ENCODE measurements at places on chromosomes 2 and 18.

DNA sequence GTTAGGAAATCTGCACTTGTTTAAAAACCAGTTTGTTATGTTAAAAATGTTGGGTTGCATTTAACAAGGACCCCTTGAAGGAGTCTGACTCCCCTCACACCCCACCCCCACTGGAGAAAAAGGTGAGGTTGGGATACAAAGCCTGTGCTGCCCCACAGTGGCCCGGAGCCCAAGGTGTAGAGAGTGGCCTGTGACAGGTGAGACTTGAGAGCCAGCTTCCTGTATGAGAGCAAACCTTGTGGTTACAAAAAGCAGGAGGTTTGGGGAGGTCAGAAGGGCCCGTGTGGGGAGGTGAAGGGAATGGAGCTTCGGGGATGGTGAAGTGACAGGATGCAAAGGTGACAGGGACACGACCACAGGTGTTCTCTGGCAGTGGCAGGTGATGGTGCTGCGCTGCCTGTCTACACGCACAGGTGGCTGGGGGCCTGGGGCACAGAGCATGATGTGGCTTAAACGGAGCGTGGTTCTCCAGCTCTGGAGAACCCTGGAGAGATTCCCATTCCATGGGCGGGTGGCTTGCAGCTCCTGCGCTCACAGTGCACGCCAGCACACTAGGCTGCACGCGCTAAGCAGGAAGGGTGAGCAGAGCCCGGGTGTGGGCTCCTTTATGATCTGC is 29.0 kb downstream of the IMPA2 start:
- no peak for DNase-seq

- DNase-seq, result no peak
Observed at GRCh38 chr2:236847538-236848263, 238.0 kb upstream of the COPS8 start.

DNA sequence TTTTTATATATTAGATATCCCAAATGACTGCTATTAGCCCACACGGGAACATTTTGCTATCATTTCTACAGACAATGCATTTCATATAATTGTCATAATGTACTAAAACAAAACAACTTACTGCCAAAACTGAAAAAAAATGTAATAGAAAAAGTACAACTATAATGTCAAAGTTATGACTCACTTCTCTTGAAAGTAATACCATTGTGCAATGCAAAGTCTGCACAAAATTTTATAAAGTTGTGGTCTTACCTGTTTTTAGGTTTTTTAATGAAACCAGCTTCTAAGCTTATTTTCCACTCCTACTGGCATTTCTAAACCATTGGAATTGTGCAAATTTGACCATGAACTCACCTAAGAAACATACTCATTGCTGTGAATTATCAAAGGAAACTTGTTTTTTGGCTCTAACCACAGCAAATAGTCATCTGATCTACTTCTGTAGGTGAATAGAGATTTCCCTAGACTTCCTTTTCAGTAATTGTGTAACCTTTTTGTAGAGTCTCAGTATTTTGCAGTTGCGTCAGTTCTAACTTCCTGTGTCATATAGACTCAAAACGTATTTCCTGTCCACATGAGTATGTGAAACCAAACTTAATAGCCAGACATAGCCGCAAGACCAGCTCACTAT is 31.9 kb upstream of the TFPI start:
- no peak for DNase-seq

DNA sequence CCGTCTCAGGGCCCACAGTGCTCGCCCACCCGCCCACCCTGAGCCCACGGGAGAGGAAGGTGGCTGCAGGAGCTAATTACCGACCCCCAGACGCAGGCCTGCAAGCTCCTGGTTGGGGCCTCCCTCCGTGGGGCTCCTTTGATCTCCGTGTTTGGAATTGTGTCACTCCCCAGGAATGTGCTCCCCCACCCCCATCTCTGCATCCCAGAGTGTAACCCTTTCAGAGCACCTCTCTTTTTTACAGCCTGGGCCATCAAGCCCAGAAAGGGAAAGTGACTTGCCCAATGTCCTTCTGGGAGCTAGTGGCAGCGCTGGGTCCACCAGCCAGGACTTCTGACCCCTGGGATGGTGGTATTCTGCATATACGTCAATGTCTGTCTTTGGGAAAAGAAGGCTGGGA is 335.1 kb downstream of the CYRIA start:
- DNase-seq, result no peak

GRCh38 chr2:104045071-104045470 is 808.8 kb upstream of the POU3F3 start:
- no peak for DNase-seq

DNA sequence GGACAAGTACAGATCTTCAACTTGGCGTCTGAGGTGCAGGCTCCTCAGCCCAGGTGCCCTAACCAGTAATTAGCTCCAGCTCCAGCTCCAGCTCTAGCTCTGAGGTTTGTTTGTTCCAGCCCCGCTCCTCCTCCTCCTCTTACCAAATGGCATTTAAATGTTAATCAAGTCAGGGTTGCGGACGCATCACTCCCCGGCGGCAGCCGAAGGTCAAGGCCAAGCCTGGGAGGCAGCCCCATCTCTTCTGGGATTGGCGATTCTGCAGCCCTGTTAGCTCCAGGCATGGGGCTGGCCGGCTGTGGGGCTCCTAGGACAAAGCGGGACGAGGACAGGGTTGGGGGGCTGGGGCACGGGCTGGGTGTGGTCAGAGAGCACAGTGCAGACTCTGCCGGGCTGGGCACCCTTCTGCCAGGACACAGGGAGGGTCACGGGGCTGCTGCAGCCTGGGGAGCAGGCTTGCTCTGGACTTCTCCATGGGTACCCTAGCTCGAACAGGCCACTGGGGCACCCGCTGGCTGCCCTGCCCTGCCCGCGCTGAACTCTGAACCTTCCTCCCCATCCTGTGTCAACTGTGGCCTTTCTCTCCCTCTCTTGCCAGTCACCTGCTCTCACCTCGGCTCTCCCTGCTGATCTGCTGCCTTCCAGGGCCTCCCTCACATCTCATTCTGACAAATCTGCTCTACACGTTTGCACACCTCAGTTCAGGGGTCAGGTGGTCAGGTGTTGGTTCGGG is 203.3 kb downstream of the CELF4 start:
- DNase-seq, result no peak

DNA sequence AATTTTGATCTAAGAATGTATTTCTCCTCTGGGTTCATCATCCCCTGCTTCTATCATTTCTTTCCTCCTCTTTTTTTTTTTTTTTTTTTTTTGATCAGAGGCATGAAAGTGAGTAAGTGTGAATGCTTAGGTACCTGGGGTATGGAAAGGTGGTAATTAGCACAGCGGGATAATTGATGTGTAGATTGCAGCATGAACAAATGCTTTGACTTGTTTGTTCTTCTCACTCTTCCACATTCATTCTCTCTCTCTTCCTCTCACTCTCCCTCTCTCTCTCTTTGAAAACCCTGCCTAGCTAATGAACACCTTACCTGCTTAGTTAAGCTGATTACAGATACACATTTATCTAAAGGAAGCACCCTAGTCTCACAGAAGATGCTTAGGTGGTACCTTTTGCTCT is 74.7 kb downstream of the ZEB2 start:
- DNase-seq, result no peak

- no peak for DNase-seq
Observed at GRCh38 chr2:188497726-188498125, 206.1 kb downstream of the GULP1 start.

- no peak for DNase-seq
Observed at GRCh38 chr2:100818606-100819369, 1.2 kb upstream of the NPAS2 start.

DNA sequence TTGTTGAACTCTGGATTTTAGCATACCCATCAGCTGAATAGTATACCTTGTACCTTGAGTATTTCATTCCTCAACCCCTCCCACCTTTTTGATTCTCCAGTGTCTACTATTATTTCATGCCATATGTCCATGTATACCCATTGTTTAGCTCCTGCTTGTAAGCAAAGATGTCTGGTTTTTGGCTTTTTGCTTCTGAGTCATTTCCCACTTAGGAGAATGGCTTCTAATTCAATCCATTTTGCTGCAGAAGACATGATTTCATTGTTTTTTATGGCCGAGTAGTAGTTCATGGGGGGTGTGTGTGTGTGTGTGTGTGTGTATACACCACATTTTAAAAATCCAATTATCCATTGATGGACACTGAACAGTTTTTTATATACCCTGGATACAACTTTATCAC is 24.3 kb upstream of the MOCOS start:
- no peak for DNase-seq

DNA sequence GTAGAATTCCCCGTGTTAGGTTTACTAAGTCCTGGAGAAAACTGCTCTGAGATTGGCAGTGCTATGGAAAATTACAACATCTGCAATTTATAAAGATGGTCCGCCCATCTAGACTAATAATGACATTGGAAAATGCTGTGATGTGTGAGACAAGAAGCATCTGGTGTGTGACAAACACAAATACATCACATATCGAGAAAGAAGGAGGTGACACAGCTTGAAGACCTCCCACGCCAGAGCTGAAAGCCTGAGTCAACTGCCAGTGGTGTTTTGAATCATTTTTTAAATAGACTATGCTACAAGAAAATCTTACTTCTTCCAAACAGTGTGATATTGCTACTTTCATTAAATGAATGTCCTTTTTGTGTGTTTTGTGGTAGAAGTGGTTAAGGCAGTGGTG is 8.6 kb upstream of the ANO7 start:
- no peak for DNase-seq

DNA sequence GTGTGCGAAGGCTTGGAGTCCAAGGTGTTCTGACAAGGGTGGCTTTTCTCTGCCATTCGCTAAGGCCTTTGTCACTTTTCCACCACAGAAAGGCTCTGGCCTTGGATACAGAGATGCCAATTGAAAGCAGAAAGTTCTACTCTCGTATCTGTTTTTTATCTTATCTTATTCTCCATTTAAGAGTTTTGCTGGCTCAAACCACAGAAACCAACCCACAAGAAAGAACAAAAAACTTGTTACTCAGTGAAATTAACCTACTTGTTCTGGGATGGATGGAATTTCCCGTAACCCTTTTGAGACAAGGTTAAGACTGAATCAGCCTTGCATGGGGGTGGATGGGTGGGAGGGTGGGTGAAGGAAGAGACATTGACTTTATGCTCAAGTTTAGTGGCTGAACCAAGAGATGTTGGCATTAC is 221.7 kb downstream of the CDH20 start:
- DNase-seq, result no peak

GRCh38 chr18:27922780-27923179 is 254.2 kb downstream of the CDH2 start:
- DNase-seq, result no peak

- DNase-seq, result no peak
Observed at GRCh38 chr18:57738078-57738477, 65.0 kb downstream of the ATP8B1 start.

GRCh38 chr2:40034198-40034597 is 255.1 kb upstream of the THUMPD2 start:
- no peak for DNase-seq

DNA sequence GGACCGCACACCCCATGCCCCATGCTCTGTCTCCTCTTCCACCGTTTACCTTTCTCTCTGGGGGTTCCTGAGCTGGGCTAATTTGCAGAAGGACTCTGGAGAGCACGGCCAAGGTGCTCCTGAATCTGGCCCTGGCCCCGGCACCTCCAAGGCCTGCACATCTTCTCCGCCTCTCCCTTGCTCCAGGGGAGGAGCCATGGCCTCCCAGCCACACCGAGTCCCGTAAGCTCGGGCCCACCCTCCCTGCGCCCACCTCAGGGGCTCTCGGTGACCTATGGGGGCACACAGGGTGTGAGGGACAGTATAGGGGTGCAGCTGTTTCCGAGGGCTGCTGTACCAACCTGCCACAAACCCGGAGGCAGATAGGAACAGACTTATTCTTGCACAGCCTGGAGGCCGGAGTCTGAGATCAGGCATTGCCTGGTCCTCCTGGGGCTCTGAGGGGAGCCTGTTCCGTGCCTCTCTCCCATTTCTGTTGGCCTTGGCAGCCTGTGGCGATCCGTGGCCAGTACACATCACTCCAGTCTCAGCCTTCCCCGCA is 127.3 kb upstream of the GPC1 start:
- DNase-seq, result no peak

- DNase-seq, result no peak
Observed at GRCh38 chr2:241617431-241618154, 19.4 kb downstream of the THAP4 start.

DNA sequence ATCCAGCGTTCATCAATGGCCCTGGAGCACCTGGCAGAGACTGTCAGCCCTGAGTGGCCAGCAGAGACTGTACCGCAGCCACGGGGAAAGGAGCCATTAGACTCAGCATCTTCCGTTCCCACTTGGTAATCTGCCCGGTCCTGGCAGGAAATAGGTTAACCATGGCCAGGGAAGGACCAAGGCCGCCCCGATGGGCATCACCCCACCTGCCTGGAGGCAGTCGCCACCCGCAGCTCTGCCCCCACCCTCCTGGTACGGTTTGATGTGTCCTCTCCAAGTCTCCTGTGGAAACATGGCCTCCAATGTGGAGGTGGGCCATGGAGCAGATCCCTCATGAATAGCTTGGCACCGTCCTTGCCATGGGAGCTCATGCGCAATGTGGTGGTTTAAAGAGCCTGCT is 75.3 kb downstream of the RTP5 start:
- no peak for DNase-seq

DNA sequence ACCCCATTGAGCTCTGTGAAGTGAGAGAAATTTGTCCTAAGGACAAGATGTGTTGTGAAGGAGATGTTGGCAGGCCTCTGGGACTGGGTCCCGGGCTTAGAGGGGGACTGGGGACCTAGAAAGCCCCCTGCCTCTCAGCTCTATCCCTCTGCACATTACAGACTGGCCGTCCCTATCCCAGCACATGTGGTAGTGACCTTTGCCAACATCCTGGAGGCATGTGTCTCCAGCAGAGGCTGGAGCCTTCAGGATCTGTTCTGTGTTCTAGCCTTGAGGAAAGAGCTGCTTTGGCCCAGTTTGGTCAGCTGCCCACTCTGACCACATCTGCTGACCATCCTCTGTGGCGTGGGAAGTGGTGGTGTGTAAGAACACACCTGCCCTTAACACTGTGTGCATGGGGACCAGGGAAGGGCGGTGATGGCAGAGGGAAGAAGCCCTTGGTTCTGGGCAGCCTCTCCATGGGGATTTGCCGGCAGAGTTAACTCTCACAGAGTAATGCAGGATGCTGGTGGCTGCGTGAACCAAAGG is 33.4 kb downstream of the NCK2 start:
- no peak for DNase-seq

- DNase-seq, result no peak
Observed at GRCh38 chr18:9616049-9616448, 1.7 kb upstream of the PPP4R1 start.

- DNase-seq, result no peak
Observed at GRCh38 chr2:3127710-3128109, 249.9 kb downstream of the EIPR1 start.

DNA sequence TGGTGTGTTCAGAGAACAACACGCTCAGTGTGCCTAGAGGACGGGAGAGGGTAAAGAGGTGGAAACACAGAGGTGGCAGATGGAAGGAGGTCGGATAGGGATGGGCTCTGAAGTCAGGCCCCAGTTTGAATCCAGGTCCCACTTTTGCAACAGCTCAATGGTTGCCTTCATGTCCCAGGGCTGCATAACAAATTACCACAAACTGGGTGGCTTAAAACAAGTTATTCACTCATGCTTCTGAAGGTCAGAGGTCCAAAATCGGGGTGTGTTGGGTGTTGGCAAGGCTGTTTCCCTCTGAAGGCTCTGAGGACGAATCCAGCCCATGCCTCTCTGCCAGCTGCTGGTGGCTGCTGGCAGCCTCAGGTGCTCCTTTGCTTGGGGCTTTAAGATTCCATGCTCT is 12.7 kb upstream of the ADCY3 start:
- no peak for DNase-seq
